Activated gamma-delta T cell treated with Interleukin-2 at 50 U/mL for 16 hours (primary cell): ENCODE measurements at places on chromosomes 5 and 9.

DNA sequence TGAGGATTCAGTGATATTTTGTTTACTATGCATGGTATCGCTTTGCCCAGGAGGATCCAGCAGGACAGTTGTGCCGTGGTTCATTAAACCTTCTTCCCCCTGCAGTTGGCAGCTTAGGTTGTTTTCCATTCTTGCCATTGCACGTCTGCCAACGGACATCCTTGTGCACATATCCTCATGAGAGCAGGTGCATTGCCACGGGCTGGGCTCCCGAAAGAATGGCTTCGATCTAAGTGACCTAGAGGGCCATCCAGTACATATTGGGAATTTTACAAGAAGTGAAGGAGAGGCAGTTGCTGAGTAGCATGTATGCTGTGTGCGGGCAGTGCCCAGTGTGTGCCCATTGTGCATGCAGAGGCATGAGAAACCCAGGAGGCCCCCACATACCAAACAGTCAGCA, 22.1 kb downstream of the HRH2 start:
- no peak for DNase-seq

- no peak for DNase-seq
These were observed 515.2 kb upstream of the ZNF608 start for GRCh38 chr5:125261505-125262250.

DNA sequence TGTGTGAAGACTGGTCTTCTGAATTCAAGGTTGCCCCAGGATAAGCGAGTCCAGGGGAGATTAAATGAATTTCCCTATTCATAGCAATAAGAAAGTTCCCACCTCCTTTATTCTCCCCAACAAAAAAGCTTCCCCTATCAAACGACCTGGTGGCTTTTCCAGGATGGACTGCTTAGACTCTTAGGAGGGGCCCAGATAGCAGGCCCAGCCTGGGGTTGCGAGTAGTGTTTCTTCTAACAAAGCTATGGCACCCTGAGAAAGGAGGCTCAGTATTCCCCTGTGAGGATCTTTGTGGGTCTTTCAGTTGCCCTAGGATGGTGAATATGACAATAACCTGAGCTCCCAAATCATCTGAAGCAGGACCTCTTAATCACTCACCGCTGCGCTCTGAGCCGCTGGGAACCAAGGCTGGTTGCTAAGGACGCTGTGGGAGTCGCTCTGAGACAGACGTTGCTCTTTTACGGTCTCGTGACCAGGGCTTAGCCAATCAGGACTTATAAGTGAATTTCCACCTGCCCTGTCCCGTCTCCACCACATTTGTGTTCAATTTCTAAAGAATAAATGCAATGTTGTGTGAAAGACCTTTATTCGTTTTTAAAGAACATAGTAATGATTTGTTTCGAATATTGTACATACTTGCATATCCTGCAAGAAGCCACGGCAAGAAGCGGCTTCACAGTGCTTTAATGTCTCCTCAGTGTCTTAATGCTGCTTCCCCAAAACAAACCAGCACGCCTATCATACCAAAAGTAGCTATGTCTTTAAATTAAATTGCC, at the start of gene TMEM232:
TMEM232 (minus strand) TSS at position 423 of the 776 bp plus-strand sequence. CDS start 59,319 bp downstream, outside the sequence.
- DNase-seq, result peak; percentile 65

- DNase-seq, result no peak
These were observed 333.4 kb downstream of the ICE1 start for GRCh38 chr5:5755888-5756287.

GRCh38 chr9:16668734-16669295, 201.7 kb downstream of the BNC2 start:
- no peak for DNase-seq

- DNase-seq, result no peak
These were observed 109.4 kb downstream of the CARTPT start for GRCh38 chr5:71828291-71829040.

GRCh38 chr5:157300564-157300963, 34.6 kb downstream of the CYFIP2 start:
- no peak for DNase-seq

GRCh38 chr9:122145592-122145863, 14.1 kb downstream of the NDUFA8 start:
- DNase-seq, result no peak

DNA sequence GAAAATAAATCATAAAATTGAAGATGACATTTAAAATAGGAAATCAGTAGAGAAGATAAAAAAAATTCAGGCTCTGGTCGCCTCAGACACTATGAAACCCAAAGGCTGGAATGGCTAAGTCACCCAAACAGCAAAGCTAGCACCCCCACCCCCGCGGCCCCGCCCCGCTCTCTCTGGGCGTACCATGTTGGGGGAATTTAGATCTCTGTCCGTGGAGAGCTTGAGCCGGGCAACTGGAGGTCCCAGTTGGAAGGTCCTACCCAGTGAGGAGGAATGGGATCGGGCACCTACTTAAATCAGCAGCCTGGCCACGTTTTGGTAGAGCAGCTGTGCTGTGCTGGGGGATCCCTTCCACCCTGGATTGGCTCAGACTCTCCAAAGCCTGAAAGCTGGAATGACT, 150.6 kb upstream of the ANKRD55 start:
- no peak for DNase-seq

GRCh38 chr9:136011703-136012496, 50.7 kb upstream of the UBAC1 start:
- no peak for DNase-seq

DNA sequence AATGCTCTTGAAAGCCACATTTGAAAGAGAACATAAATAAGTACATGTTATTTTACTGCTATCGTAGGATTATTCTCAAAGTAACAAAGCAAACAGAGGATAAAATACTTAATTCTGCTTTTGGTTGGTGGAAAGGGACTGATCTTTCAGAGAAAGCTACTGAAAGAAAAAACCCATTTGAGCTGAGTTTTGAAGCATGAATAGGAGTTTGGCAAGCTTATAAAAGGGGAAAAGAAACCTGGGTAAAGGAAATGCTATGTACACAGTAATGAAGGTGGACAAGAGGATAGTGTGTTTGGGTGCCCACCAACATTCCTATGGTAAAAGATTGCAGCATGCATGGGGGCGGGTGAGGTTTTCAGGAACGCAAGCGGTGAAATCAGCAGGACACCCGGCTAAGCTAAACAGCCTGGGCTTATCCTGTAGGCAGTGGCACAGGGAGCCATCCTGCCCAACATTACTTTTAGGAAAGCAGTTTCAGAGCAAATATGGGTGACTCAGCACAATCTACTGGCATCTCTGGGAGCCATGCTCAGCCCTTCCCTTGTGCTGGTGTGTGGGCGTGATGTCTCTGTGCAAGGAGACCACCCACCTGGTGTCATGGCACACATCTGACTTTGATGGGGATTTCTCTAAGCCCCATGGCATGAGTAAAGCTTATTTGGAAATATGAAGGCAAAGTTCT, 673.9 kb upstream of the KLF4 start:
- no peak for DNase-seq

DNA sequence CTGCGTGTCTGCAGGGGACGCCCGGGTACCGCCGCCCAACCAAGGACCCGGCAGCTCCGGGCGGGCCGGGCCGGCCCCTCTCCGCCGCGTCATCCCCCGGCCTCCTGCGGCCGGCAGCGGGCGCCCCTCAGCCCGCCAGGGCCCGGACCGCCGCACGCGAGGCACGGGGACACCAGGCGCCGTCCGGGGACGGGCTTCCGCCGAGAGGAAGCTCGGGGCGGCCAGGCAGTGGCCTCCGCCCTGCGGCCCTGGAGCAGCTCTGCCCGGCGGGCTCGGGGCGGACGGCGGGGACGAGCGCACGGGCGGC, 373 bp downstream of the FBXW5 start:
- no peak for DNase-seq

DNA sequence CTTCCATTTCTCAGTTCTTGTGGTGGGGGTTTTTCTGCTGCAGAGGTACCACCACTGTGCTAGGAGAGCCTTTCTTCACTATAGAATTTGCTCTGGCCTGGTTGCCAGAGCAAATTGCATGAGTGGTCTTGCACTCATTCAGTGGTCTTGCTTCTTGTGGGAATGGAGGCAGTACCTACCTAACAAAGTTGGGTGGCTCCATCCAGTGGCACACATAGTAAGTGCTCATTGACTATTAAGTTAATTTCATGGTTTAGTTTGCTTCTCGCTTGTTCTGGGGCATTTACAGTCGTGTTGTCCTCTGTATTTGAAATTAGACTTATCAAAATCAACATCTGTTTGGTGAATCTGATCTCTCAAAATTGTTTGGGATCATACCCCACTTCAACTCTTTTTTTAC, 23.0 kb downstream of the SLC28A3 start:
- DNase-seq, result no peak
